Activated CD4-positive, alpha-beta T cell treated with anti-CD3 and anti-CD28 coated beads for 4 hours (primary cell): ENCODE measurements at places on chromosomes 2 and 18.

DNA sequence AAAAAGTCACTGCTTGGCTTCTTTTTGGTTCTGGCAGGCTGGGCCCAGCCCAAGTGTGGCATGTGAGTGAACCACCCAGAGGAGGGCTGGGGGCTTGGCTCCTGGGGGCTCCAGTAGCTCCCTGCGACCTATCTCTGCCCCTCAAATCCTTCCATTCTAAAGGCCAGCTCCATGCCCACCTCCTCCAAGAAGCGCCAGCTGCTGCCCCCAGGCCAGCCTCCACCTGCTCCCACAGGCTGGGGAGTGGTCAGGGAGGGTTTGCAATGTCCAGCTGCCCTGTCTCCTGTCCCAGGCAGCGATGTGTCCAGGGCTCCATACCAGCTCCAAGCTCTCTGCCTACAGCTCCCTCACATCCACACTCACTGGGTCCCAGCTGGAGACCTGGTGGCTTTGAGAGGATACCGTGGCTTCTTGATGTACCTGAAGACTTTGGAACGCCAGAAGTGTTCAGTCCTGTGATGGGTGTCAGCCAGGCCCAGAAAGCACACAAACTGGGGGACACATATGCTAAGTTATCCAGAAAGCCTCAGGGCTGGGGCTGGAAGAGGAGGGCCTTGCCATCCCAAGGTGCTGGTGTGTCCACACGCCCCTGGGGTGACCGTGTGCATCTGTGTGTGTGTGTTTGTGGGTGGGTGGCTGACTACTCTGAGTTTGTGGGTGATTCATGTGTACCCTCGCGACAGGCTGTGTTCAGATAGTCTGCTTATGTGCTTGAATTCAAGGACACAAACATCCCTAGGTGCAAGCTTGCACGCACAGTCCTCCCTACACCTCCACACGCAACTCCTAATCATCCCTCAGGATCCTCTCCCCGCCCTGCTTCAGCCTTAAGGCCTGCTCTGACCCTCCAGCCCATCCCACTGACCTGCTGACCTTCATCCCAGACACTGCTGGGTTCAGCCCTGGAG lies 33.4 kb downstream of the ZFP36L2 start:
- no peak for DNase-seq

- DNase-seq: no peak
Measured at GRCh38 chr2:213125646-213126347, 25.6 kb downstream of the IKZF2 start.

- no peak for DNase-seq
Measured at GRCh38 chr2:146661473-146662096, 1183.2 kb upstream of the ACVR2A start.

DNA sequence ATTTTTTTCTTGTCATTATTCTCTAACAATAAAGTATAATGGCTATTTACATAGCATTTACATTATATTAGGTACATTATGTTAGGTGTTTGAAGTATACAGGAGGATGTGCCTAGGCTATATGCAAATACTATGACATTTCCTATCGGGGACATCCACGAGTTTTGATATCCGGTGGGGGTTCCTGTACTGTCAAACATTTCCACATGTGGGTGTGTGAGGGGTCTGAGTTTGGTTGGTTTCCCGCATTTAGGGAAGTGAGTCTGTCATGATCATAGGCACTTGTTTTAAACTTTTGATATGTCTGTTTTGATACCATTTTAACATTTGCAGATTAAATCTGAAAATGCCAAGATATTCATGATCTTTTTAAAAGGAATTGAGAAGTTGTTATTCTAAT lies 76.0 kb downstream of the CEP192 start:
- peak; percentile 14 for DNase-seq

GRCh38 chr2:84894758-84895520 lies 10.5 kb upstream of the TMSB10 start:
- no peak for DNase-seq

- DNase-seq: no peak
Measured at GRCh38 chr2:108553209-108553919, 19.1 kb downstream of the LIMS1 start.

DNA sequence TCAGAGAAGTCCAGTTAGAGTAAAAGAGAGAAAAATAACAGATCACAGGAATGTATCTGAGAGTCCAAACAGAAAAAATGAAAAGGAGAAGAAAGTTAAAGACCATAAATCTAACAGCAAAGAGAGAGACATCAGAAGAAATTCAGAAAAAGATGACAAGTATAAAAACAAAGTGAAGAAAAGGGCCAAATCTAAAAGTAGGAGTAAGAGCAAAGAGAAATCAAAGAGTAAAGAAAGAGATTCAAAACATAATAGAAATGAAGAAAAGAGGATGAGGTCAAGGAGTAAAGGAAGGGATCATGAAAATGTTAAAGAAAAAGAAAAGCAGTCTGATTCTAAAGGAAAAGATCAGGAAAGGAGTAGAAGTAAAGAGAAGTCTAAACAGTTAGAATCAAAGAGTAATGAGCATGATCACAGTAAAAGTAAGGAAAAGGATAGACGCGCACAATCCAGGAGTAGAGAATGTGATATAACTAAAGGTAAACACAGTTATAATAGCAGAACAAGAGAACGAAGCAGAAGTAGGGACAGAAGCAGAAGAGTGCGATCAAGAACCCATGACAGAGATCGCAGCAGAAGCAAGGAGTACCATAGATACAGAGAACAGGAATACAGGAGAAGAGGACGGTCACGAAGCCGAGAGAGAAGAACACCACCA lies 52.4 kb downstream of the PPIG start:
- DNase-seq: no peak
